ENCODE measurements at places on chromosomes 3 and 15.
A peak's percentile ranks its signal among the peaks of the same experiment; 100 is the strongest.

GRCh38 chr3:114850898-114851297 lies 296.2 kb downstream of the ZBTB20 start:
- DNase-seq, result no peak

DNA sequence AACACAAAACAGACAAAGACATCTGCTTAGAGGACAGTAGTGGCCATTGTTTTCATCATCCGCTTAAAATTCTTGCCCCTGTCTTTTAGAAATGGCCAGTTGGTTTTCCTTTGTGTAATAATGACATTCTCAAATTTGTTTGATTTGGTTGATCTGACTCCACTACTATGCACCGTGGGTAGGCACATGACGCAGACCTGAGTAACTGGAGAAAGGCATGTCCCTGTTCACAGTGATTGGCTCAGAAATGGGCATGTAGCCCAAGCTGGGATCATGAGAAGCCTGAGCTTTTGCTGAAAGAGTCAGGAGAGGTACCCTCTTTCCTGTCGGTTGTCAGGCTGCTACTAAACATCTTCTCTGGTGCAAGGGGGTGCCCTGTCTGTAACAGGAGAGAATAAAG lies 36.6 kb upstream of the MAGI1 start:
- no peak for DNase-seq

DNA sequence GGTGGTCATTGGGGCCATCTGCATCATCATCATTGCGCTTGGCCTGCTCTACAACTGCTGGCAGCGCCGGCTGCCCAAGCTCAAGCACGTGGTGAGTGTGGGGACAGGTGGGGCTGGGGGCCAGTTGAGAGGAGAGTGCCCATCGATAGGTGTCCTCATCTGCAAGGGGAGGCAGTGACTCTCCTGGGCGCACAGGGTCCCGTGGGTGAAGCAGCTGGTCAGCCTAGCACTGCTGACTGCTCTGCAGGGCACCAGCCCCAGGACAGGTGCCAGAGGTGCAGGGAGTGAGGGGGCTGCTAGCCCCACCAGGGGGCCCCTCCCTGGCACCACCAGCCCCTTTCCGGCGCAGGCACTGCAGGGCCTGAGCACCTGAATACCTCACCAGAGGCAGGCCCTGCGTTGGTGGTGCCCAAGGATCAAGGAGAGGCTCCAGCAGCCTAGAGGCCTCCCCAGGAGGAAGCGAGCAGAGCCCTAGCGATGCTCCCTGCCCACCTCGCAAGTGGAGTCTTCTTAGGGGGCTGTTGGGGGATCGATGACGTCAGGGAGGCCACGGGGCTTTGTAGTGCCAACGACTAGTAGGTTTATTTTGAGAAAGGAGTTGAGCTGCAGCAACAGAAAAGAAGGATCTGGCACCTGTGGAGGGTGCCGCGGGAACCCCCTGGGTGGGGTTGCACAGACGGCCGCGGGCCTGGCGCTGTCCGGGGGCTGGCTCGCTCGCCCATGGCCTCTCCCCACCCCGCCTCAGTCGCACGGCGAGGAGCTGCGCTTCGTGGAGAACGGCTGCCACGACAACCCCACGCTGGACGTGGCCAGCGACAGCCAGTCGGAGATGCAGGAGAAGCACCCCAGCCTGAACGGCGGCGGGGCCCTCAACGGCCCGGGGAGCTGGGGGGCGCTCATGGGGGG lies 976 bp upstream of the ABTB1 start:
- peak; percentile 67 for DNase-seq

DNA sequence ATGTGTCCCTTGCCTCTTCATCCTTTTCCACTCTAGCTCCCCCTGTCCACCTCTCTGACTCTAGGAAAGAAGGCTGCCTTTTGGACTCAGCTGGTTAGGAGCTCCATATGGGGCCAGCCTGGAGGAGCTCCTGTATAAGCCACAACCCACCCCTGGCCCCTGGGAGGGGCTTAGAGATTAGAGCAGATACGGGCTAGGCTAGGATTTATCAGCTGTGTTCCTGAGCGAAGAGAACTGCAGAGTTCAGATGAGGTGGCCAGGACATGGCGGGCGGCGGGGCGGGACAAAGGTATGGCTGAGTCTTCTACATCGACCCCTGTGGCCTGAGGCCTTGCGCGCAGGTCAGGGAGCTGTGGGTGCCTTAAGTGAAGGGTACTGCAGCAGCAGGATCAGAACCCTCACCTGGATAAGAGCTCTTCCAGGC lies 7.9 kb downstream of the NBEAL2 start:
- no peak for DNase-seq

DNA sequence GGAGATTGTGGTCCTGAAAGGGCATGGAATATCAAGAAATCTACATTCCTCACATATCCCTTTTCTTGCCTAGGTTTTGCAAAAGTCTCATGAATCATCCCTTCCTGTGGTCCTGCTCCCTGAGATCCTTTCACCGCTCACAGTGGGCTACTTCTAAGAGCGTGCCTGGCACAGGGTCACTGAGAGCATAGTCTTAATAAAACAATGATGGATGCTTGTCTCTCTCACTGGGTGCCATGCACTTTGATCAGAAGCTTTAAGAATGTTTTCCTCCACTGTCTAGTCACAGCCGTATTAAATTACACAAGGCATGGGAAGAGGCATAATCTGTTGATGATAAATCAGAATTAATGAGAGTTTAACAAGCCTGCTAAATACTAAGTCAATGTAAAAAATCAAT lies 269.7 kb upstream of the ATP10A start:
- no peak for DNase-seq

DNA sequence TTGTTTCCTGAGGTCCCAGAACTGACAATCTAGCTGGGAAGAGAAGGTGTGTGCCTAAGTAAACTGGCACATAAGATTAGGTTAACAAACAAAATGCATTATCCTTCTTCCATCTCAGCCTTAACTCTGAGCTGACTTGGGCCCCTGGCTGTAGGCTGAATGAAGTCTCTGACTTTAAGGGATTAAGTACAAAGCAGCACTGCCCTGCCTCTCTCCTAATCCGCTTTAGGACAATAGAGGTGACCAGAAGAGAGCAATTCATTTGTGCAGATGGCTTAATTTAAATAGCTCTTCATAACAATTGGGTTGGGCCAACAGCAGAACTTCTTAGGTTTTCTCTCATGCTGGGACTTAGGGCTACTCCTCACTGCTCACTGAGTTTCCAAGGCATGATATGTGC lies 181.6 kb upstream of the SOX14 start:
- no peak for DNase-seq

GRCh38 chr15:80800067-80800466 lies 20.9 kb downstream of the CEMIP start:
- no peak for DNase-seq

DNA sequence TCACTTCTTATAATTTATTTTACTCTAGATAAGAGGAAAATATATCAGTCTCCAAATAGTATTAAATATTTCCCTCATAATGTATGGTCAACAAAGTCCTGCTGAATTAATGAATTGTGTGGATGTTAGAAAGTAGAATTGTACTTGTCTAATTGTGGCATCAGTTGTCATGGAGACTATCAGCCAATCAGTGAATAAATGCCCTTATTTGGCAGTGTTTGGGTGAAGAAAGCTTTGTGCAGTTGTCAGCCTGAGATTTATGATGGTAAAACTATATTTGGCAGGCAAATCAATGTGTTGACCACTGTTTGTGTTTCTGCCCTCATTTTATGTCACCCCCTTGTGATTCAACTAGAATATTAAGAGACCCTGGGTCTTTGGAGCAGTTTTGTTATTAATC lies 293.6 kb upstream of the MDFIC2 start:
- no peak for DNase-seq

- DNase-seq, result no peak
These were observed 255.5 kb downstream of the UACA start for GRCh38 chr15:70507772-70508371.

DNA sequence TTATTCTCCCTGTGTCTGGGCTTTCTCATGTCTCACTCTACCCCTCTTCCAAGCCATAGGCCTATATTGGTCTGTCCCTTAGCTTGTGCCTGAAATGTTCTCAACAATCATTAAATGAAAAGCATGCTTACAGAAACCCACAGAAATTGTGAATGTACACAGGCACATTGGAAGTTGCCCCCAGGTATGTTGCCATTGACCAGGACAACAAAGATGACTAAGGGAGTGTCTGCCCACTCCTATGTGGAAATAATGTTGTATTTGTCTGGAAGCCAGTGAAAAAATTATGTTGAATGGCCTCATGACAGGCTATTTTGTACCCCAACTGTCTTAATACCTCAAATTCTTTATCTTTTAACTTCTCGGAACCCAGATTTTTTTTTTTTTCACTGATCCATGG lies 102.0 kb downstream of the TPRG1 start:
- no peak for DNase-seq

- DNase-seq, result no peak
These were observed 14.1 kb upstream of the GADL1 start for GRCh38 chr3:30908456-30909037.

GRCh38 chr3:157117875-157118654 lies 41.9 kb downstream of the CCNL1 start:
- DNase-seq, result no peak

- no peak for DNase-seq
These were observed 342.6 kb downstream of the MFSD1 start for GRCh38 chr3:159144472-159144871.

DNA sequence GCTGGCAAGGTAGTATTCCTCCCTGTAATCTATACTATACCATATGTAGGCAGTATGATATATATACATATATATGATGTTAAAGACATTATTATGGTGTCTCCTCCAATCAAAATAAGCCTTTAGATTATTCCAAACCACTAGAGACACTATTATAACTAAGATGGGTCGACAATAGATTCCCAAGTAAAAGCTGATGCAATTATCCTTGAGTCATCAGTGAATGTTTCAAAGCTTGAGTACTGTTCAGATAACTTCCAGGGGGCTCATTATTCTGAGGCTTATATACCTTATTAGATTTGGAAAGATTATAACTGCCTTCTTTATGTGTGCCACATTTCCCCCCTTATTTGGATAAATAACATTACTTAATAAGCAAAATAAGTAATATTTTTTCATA lies 11.9 kb upstream of the C3orf38 start:
- DNase-seq, result no peak

GRCh38 chr15:49238342-49238741 lies 68.3 kb downstream of the GALK2 start:
- no peak for DNase-seq

DNA sequence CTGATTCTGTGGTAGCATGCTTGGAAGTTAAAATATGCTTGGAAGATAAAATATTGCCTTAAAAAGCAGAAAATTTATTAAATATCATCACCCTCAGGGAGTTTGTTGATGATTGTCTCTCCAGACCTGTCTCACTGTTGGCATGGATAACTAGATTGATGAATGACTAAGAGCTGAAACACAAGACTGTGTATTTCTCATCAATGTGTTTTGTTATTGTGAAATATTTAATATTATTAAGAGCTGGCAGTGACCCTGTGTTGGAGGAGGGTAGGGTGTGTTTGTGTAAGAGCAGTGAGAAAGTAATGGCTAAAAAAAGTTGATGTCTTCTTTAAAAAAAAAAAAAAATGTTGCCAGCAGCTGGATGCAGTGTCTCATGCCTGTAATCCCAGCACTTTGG lies 82.2 kb downstream of the ITPR1 start:
- DNase-seq, result no peak

GRCh38 chr15:53978253-53978906 lies at the start of gene UNC13C:
UNC13C (plus strand) TSS chr15:53978441; CDS start chr15:54012904, 34,463 bp downstream.
- DNase-seq, result peak; percentile 56

DNA sequence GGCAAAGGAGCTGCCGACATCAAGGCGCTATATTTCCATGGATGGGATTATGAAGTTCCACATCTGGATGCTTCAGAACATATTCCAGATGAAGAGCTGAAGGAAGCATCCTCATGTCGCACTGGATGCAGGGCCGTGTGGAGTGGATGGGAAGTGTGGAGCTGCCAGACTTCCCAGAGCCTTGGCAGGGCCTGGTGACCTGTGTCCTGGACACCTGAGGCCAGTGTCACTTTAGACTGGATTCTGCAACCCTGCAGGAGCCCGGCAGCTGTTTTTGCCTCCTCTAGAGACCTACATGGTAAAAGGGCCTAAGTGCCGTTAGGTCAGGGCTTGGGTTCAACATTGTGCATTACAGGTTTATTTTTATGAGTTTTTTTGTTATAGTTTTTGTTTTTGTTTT lies 11.3 kb upstream of the XYLB start:
- DNase-seq, result no peak

GRCh38 chr15:90619468-90619867 lies 89.7 kb downstream of the CRTC3 start:
- DNase-seq, result no peak

DNA sequence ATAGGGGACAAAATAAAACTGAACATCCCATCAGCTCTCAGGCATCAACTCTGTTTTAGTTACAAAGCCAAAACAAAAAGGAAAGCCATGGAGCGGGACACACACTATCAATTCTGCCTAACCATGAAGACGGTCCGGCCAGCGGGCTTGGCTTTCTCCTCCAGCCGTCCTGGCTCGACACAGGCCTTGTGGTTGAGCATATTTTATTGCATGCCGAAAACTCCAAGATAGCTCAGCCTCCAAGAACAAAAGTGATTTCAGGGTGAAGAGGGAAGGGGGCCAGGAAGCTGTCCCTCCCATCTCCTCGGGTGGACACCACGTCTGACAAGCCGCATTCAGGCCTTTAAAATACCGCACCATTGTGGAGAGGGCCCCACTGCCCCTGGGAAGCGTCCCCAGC lies 31.2 kb downstream of the WNT5A start:
- DNase-seq, result no peak

DNA sequence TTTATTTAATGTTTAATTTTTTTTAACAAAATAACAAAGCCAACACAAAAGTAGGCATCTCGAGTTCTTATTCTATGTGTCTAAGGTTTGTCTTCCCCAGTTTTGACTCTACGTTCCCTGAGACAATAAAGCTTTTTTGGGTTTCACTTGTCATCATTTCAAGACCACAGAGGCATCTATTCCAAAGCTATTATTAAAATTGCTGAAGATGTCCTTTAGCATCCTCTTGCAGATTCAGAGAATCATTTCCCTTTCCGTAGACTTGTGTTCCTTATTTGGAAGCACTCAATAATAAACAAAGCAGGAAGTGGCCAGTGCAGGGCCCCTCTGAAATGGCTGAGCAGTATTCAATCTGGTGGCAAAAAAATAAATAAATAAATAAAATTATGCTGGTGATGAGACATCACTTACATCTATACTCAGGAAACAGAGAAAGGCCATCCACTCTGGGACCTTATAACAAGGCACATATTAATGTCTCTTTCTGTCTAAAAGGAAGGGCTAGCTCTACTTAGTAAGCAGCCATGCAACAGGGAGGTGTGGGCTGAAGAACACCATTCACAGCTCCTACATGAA lies 362.3 kb downstream of the WDR72 start:
- DNase-seq, result no peak

DNA sequence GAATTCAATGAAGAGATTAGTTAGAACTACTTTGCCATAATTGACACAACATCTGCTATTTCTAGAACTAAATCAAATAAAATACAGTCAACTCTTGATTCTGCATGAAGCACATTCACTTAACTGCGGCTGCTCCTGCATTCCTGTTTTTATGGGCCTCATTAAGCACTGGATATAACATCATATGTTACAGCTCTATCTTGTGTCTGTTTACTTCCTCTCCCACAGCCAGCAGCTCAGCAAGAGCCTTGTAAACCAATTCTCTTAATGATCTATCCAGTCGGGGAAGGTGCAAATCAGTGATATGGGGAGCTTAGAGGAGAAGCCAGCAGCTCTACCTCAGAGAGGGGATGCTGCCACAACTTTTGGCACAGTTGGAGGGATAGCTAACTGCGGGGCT lies 329.2 kb downstream of the ARRDC4 start:
- no peak for DNase-seq

Data from sciatic nerve (tissue), 2 donors.